Stomach (tissue), 19 donors: ENCODE measurements at places on chromosomes 6 and 20.

- H3K27ac ChIP-seq: no peak overlapping the region
- peak; percentile 49 for DNase-seq
- H3K4me3 ChIP-seq: no peak overlapping the region
- H3K36me3 ChIP-seq: no peaks in the 10 kb centered on the region
Measured at GRCh38 chr20:43681468-43681942, 14.6 kb downstream of the MYBL2 start.

DNA sequence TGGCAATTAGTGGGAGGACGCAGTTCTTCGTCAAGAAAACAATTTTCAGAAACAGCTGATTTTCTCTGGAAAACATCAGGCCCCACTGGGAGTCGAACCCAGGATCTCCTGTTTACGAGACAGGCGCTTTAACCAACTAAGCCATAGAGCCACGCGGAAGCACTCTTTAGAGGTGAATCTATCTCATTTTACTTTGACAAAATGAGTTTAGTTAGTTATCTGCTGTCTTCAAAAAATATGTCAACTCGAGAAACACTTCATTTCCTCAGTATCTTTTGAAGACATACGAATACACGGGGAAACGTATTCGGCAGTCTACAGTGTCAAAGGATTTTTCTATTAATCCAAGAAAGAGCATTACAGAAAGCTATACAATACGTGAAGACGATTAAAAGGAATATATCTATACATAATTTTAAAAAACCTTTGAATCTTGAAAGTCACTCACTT, 26.7 kb downstream of the GPX6 start:
- DNase-seq: peak; percentile 67
- H3K4me3 ChIP-seq: no peak overlapping the region
- H3K27me3 ChIP-seq: no peaks in the 10 kb centered on the region
- no peaks in the 10 kb centered on the region for H3K36me3 ChIP-seq

DNA sequence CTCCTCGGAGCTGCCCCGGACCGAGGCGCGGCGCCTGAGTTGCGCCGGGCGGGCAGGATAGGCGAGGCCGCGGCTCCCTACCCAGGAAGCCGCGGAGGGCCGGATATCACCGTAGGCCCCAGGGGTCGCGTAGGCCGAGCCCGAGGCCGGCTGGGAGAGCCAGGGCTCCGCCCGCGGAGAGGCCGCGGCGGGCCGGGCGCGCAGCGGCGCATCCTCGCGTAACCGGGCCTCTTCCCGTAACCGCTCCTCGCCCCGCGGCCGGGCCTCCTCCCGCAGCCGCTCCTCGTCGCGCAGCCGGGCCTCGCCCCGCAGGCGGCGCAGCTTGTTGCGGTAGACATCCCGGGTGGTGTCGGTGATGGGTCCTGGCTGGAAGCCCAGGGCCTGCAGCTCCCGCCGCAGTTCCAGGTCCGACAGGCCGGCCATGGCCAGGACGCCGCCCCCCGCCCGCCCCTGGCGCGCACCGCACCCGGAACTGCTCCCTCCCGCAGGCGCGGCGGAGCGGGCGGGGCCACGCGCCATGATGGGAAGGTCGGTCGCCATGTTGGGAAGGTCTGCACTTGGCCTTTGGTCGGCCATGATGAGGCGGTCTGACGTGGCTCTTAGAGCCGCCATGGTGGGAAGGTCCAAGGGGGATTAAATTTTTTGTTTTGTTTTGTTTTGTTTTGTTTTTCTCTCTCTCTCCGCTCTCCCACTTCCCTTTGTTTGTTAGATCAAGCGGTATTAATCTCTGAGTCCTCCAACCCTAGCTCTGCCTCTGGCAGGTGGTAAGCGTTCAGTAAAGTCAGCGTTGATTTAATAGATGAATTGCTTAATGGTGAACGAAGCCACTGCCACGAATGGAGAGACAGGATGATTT, at the start of gene LEMD2:
Gene LEMD2, minus strand, starts transcription at position 437 of the 856 bp plus-strand sequence. Its CDS starts 14 bp downstream, at position 423.
- H3K4me3 ChIP-seq: peak within 1 kb of the TSS; percentile 99
- no peaks in the 10 kb centered on the region for H3K27me3 ChIP-seq
- peaks cover 3% of the 10 kb centered on the region for H3K36me3 ChIP-seq
- DNase-seq: peak; percentile 94
- peaks cover 44% of the 10 kb centered on the region for H3K4me1 ChIP-seq
- peak within 1 kb of the TSS; percentile 98 for H3K27ac ChIP-seq

- H3K27me3 ChIP-seq: no peaks in the 10 kb centered on the region
- H3K36me3 ChIP-seq: no peaks in the 10 kb centered on the region
- no peak overlapping the region for H3K4me3 ChIP-seq
Measured at GRCh38 chr20:24102290-24102689, 113.7 kb upstream of the GGTLC1 start.

DNA sequence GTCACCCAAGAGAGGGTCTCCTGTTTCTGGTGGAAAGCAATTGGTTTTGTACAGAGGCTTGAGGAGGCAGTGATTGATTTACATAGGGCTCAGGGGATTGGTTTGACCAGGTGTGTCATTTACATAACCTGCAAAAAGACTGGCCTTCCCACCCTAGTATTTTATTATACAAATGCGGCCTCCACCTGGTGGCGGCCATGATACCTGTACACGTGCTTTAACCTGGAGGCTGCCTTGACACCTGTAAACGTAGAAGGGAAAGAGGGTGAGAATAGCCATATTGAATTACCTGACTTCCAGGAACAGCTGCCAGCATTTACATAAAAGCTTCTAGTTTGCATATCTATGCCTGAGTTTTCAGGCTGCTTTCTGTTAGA, 48.7 kb downstream of the HLA-DPB1 start:
- no peaks in the 10 kb centered on the region for H3K4me1 ChIP-seq
- H3K36me3 ChIP-seq: no peaks in the 10 kb centered on the region
- H3K4me3 ChIP-seq: no peak overlapping the region
- H3K27me3 ChIP-seq: no peaks in the 10 kb centered on the region
- no peak overlapping the region for H3K27ac ChIP-seq

DNA sequence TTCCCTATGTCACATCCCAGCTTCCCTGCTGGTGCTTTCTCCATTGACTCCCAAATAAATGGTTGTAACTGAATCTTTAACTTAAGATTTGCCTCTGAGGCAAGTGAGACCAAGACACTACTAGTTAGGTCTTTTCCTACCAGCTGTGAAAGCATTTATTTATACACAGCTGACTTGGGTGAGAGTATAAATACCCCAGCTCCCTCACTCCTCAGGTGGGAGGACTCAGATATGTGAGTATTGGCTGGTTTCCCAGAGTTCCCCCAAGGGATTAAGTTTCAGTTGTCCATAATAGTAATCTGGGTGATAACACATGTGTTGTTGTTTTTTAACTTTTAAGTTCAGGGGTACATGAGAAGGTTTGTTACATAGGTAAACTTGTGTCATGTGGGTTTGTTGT, 49.8 kb downstream of the CFAP61 start:
- peaks cover 4% of the 10 kb centered on the region for H3K27me3 ChIP-seq
- no peak overlapping the region for H3K27ac ChIP-seq
- no peaks in the 10 kb centered on the region for H3K36me3 ChIP-seq

DNA sequence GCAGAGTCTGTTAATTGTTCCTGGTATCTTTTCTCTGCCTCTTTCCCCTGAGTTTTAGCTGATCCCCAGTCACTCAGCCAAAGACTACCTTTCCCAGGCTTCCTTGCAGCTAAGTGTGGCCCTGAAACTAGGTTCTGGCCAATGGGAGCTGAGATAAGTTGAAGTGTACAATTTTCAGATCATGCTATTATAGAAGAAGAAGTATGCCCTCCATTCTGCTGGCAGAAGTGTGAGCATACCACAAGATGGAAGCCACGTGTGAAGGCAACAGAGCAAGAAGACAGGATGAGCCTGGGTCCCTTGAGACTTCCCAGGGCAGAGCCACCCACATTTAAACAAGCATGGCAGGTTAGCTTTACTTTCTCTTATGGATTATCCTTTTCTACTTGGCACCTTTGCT, 273.2 kb downstream of the HIVEP2 start:
- DNase-seq: no peak
- no peaks in the 10 kb centered on the region for H3K4me1 ChIP-seq
- no peaks in the 10 kb centered on the region for H3K27me3 ChIP-seq
- H3K27ac ChIP-seq: no peak overlapping the region
- no peaks in the 10 kb centered on the region for H3K36me3 ChIP-seq

DNA sequence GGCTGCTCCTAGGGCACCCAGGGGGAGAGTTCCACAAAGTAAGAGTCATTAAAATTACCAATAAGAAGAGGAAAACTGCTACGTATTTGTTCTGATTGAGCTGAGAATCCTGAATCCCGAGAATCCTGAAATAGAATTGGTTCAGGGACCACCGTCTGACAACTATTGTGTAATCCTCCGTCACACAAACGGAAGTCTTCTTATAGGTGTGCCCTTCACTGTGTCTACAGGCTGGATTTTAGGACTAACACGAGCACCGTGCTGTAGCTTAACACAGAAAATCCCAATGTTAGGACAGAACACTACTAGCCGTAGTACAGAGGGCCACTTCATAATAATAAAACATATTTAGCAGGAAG, 50.6 kb upstream of the RNF182 start:
- peak overlapping the region; percentile 31 for H3K27ac ChIP-seq
- no peaks in the 10 kb centered on the region for H3K36me3 ChIP-seq
- DNase-seq: no peak
- H3K27me3 ChIP-seq: no peaks in the 10 kb centered on the region
- peak overlapping the region; percentile 56 for H3K4me3 ChIP-seq

GRCh38 chr20:9348747-9349146, 165.6 kb upstream of the LAMP5 start:
- no peak for DNase-seq
- H3K27me3 ChIP-seq: no peaks in the 10 kb centered on the region
- no peaks in the 10 kb centered on the region for H3K4me1 ChIP-seq
- no peak overlapping the region for H3K27ac ChIP-seq
- no peaks in the 10 kb centered on the region for H3K36me3 ChIP-seq

GRCh38 chr20:32357375-32357868, 709 bp upstream of the ASXL1 start:
- H3K27me3 ChIP-seq: no peaks in the 10 kb centered on the region
- H3K27ac ChIP-seq: peak overlapping the region; percentile 99
- no peak for DNase-seq
- peak overlapping the region; percentile 99 for H3K4me3 ChIP-seq

GRCh38 chr6:87558446-87558845, 31.3 kb downstream of the RARS2 start:
- no peaks in the 10 kb centered on the region for H3K4me1 ChIP-seq
- no peak overlapping the region for H3K27ac ChIP-seq
- H3K36me3 ChIP-seq: peaks cover 96% of the 10 kb centered on the region
- H3K4me3 ChIP-seq: no peak overlapping the region
- H3K27me3 ChIP-seq: no peaks in the 10 kb centered on the region

- H3K4me1 ChIP-seq: no peaks in the 10 kb centered on the region
- peaks cover 4% of the 10 kb centered on the region for H3K27me3 ChIP-seq
- H3K27ac ChIP-seq: peak overlapping the region; percentile 10
- H3K4me3 ChIP-seq: no peak overlapping the region
- no peaks in the 10 kb centered on the region for H3K36me3 ChIP-seq
Measured at GRCh38 chr6:30121446-30122366, 8.8 kb upstream of the TRIM31 start.

DNA sequence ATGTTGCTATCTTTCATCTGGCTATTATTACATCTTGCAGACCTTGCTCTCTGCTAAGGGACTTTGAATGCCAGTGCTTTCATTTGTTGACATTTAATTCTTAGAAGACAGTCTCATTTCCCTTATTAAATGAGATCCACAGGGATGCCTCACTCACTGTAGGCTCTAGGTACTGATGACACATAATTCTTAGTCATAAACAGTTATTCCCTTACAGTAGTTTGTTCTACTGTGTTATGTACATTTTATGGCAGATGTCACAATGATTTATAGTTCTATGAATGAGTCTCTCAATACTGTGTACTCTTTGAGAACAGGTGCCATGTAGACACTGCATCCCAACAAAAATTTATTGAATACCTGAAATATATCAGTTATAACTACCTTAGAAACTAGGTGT, 70.3 kb downstream of the FAM83B start:
- H3K4me3 ChIP-seq: no peak overlapping the region
- no peaks in the 10 kb centered on the region for H3K4me1 ChIP-seq
- no peak for DNase-seq
- no peaks in the 10 kb centered on the region for H3K27me3 ChIP-seq
- no peak overlapping the region for H3K27ac ChIP-seq

- H3K4me1 ChIP-seq: peaks cover 49% of the 10 kb centered on the region
- H3K27ac ChIP-seq: no peak overlapping the region
- no peak overlapping the region for H3K4me3 ChIP-seq
- no peaks in the 10 kb centered on the region for H3K27me3 ChIP-seq
Measured at GRCh38 chr20:35304956-35305355, 12.7 kb upstream of the FAM83C start.

DNA sequence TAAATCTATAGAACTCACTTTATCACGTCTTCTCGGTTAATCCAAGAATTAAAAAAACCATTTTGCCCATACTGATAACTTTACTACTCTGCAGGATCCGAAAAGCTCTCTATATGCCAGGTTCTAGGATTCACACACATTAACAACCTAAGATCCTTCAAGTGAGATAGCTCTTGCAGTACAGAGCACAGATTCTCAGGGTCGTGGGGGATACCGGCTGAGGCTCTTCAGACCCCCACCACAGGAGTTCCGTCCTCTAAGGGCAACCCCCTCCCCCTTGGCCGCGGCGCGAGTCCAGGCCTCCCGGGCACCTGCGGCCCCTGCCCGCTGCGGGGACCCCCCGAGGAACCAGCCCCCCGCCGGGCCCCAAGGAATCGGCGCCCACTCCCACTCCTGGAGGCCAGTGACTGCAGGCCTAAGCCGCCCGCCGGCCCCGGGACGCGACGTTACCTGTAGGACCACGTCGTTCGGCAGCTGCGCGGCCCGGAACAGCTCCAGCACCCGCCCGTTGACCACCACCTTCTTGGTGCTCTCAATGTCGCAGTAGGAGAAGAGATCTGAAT, 892 bp downstream of the REPS1 start:
- H3K27ac ChIP-seq: peak overlapping the region; percentile 91
- H3K4me3 ChIP-seq: peak overlapping the region; percentile 92
- no peaks in the 10 kb centered on the region for H3K27me3 ChIP-seq
- no peak for DNase-seq

GRCh38 chr6:18845896-18846295, 458.7 kb downstream of the RNF144B start:
- H3K36me3 ChIP-seq: no peaks in the 10 kb centered on the region
- no peak for DNase-seq
